Pancreas (tissue), 10 donors: ENCODE measurements at places on chromosomes 12 and 14. TPM values are rescaled to one million over a fixed set of nuclear protein-coding genes. Genes with fewer than 3 reads are reported as not detected.

The ATL1 gene
- 6.1 TPM for total RNA-seq

The ARMH4 gene
- 0.63 TPM for total RNA-seq

The CLEC1B gene
- not detected for total RNA-seq

The ULK1 gene
- 71.7 TPM for total RNA-seq

The CMTM5 gene
- not detected for total RNA-seq

The CLECL1 gene
- not detected for total RNA-seq
